NT2/D1 (cell line): ENCODE measurements at places on chromosomes 1 and 21.
A peak's percentile ranks its signal among the peaks of the same experiment; 100 is the strongest.

DNA sequence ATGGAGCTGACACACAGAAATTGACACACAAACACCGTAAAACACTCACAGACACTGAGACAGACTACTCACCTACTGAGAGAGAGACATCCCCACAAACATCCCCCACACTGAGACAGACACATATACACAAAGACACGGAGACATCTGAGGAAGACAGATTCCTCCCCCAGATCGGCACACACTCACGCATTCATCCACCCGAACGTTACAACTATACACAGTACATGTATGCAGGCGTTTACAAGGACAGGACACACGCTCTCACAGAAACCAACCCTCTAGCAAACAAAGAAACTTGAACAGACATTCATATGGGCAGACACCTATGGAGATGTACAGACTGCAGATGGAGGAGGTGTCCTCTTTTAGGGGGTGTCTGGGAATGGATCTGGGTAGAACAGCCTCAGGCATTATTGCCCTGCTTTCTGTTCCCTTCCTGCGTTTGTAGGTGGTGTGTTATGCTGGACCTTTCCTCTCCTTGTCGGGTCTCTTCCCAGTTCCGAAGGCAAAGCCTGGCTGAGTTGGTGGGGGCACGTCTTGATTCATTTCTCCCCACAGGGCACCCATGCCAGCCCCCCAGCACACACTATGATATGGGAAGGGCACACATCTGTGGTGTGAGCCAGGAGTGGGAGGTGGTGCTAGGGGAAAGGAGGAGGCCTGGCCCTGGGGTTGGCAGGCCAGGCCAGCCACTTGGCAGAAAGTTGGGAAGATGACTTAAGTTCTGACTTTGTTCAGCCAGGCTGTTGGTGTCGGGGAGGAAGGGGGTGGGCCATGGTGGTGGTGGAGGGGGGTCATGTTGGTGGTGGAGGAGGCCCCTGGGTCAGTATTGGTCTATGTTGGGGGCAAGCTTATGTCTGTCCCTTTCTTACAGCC lies 1.5 kb downstream of the KIRREL1 start:
- no peak for DNase-seq

GRCh38 chr1:51976846-51977602 lies 13.5 kb downstream of the RAB3B start:
- DNase-seq, result no peak

DNA sequence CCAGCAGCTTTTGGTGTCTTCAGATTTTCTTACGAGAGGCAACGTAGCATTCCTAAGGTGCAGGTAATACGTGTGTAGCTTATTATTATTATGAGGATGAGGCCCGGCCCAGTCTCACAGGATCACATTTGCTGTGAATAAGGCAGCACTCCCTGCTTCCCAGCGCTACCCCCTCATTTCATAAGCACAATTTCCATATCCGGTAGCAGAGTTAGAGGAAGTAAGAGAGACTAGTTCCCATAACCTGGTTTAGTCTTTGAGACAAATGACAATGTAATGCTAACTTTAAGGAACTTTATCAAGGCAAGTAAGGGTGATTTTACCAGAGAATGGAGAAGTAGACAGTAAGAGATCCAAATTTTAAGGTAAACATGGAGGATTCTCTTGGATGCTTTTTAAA lies 14.6 kb upstream of the LMO4 start:
- DNase-seq, result no peak

GRCh38 chr1:81738875-81739274 lies 61.9 kb upstream of the ADGRL2 start:
- no peak for DNase-seq

DNA sequence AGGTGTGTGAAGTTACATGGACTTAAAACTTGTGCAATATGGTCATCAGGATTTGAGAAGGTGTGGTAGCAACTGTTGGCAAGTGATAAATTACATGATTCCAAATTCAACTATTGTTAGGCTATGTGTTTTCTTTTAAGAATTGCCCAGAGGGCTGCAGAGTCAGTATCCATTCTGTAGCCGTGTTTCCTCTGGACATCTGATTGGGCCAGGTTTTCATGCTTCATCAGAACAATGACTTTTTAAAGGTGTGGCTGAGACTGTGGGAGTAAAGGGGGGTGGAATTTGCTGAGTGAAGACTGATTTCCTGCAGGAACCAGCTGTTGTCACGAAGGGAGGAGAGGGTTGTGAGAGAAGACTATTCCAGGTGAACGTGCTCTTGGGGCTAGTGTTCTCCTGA lies 1.7 kb upstream of the HRNR start:
- no peak for DNase-seq

DNA sequence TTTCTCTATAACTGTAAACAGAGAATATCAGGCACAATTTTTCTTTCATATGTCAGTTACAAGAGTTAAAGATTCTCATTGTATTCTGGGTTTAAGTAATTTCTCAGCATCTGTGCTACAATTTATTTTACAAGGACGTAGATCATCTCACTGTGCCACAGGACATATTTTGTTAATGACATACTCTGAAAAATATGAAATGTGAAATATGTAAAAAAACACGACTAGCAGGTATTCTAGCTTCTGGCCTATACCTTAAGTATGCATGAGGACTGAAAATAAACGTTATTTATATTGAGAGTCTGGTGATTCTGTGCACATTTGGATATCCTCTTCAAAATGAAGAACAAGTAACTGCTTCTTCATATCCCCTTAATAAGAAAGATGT lies 308.8 kb downstream of the BRINP3 start:
- DNase-seq, result no peak

GRCh38 chr1:118890851-118891384 lies 97.2 kb downstream of the TBX15 start:
- no peak for DNase-seq

DNA sequence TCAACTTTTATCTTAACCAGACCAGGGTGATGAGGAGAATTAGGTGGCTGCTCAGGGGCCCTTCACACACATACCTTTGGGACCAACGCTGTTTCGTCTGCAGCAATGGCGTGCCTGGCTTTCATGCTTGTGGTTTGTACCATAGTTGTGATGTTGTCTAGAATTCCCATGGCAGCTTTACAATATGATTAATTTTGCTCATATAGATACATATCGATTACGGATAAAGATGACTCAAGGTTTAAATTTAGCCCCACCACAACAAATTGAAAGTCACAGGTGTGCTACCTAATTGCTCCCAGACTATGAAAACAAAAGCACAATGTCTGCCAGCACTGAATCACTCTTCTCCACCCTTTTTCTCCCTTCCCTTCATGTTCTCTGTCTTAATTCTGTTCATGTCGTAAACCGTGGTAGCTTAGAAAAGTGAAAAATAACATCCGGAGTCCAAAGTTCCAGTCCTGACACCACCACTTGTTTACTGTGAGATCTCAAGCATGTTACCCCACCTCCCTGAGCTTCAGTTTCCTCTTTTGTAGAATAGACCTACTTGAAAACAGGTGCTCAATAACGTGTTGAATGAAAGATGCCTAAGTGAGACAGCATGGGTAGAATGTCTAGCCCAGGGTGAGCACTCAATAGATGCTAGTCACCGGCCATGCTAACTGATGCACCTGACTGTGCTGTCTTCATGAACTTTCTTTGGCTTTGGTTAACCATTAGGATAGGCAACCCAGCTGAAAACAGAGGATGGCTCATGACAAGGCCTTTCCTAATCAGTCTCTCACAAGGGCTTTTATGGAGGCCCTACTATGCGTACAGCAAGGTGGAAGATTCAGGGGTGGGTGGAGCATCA lies 22.1 kb upstream of the JUN start:
- DNase-seq, result no peak

DNA sequence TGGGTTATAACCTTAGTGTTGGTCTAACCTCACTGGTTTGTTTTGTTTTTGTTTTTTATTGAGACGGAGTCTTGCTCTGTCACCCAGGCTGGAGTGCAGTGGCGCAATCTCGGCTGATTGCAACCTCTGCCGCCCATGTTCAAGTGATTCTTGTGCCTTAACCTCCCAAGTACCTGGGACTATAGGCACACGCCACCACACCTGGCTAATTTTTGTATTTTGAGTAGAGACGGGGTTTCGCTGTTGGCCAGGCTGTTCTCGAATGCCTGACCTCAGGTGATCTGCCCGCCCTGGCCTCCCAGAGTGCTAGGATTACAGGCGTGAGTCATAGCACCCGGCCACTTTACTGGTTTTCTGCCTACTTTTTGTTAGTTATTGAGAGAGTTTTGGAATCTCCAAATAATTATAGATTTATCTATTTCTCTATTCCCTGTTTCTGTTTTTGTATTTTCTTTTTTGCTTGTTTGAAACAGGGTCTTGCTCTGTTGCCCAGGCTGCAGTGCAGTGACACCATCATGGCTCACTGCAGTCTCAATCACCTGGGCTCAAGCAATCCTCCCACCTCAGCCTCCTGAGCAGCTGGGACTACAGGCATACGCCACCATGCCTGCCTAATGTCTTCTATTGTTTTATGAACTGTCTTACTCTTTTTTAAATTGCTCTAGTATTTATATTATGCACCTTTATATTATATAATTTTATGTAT lies 21.4 kb downstream of the SMG7 start:
- no peak for DNase-seq

GRCh38 chr1:28160782-28161266 lies 15.7 kb downstream of the PTAFR start:
- no peak for DNase-seq

GRCh38 chr1:23555986-23556634 lies 3.2 kb downstream of the ID3 start:
- peak; percentile 82 for DNase-seq

DNA sequence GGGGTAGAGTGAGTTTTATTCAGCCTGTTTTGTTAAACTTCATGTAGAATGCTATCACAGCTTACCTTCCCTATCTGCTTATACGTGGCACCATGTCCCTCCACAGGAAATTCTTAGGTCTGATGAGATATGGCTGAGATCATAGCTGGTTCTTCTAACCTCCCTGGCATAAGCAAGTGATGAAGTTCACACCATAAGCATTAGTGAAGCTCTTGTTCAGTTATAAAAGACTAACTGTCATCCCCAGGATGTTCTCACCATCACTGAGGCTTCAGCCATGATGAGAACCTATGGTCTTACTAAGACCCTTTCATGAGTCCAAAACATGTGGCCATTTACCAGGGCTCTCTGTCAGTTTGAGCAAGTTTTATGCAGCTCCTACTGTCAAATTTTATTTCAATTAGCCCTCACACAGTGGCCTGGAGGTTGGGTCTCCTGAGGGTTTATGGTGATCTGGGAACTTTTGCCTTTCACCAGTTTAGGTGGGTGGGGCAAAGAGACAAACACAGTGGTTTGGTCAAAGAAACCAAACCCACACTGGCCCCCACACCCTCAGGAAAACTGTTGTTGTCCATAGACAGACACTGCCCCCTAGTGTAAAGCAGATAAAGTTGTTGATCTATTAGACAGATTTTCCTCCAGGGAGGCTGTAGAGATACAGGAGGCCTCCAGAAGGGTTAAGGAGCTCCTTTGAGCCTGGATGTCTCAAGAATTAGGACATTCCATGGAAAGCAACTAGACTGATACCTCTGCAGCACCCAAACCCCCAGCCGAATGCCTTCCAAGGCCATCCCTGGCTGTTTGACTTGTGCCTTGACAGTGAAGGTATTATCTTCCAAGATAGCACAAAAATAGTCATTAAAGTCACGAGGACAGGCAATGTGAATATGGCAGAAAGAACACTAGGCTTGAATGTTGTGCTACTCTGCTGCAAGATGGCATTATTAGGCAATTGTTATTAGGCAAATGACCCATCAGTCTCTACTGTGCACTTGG lies 5.0 kb downstream of the SLC22A15 start:
- DNase-seq, result no peak

DNA sequence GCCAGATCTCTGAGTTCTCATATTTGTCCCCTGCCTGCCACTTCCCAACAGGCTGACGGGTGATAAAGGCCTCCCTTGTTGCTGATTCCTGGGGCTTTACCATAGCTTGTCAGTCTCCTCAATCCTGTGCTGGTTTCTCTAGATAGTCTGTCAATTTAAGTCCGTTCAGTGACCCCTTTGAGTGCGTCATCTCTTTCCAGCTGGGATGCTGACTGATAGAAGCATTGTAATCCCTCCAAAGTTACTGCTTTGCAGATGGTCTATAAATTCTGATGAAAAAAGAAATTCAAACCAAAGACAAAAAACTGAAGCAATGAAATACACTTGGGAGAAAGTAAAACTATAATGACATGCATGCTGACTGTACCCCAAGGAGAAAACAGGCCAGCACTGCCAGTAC lies 28.3 kb downstream of the RHOU start:
- no peak for DNase-seq

DNA sequence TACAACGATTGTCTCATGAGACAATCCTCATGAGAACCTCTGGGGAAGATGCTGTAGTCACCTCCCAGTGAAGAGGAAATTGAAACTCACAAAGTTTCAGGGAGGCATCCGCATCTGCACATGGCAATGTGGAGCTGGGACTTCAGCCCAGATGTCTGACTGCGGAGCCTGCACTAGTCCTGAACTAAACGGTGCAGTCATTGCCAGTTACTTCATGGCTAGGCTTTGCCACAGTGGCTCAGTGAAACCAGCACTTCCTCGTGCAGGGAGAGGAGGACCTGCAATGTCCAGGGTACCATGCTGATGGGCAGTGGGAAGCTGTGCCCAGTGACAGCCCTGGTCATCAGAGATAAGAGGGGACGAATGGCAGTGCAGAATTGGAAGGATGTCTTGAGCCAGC lies 40.7 kb upstream of the ETS2 start:
- DNase-seq, result no peak

GRCh38 chr21:36909901-36910561 lies 56.4 kb downstream of the HLCS start:
- no peak for DNase-seq

DNA sequence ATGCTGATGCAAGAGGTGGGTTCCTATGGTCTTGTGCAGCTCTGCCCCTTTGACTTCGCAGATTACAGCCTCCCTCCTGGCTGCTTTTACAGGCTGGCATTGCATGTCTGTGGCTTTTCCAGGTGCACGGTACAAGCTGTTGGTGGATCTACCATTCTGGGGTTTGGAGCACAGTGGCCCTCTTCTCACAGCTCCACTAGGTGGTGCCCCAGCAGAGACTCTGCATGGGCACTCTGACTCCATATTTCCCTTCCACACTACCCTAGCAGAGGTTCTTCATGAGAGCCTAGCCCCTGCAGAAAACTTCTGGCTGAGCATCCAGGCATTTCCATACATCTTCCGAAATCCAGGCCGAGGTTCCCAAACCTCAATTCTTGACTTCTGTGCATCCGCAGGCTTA lies 989.0 kb downstream of the PLA2G4A start:
- no peak for DNase-seq
